ENCODE measurements at places on chromosomes 4 and X. TPM values are rescaled to one million over a fixed set of nuclear protein-coding genes. Genes with fewer than 3 reads are reported as not detected.
A peak's percentile ranks its signal among the peaks of the same experiment; 100 is the strongest.

DNA sequence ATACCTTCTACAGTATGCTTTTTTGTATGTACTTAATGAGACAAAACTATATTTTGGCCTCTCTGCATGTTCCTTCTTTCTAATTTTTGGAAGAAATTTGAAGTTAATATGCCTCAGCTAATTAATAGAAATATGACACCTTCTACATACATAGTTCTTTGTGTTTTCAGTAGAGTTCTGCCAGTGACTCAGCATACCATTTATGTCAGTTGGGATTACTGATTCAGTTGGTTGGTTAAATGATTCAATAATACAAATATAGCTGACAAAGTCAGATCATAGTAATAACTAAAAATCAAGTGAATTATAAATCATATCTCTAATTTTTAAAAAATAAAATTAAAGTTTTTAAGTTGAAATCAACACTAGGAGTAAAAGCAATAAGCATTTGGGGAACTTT, 16.8 kb downstream of the BTC start:
- peak; percentile 50 for DNase-seq

DNA sequence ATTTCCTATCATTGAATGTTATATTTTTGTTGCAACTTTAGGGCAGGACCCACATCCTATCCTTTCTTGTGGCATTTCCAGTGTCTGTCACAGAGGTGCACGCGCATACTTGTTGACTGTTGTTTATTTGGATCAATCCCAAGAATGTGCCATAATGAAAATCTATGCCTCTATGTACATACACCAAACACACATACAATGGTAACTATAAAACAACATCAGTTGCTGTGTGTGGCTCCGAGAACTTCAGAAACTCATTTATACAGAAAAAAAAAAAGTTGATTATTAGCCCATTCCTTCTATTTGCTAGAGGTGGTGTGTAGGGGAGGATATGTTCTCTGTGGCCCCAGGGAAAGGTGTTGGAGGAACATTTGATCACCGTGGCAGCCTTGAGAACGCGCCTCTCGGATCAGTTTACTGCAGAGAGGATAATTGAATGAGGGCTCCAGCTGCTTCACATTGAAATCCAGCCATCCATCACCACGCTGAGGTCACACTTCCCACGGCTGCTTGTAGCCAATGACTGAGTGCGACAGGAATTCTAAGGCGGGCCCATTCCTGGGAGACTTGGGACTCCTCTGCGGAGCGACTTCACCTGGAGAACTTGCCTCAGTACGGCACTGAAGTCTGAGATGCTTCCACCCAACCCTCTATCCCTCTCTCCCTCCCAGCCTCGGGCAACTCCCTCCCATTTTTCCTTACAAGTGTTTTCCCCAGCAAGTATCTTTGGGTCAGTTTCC, 19.5 kb downstream of the SMPX start:
- DNase-seq = peak; percentile 38

DNA sequence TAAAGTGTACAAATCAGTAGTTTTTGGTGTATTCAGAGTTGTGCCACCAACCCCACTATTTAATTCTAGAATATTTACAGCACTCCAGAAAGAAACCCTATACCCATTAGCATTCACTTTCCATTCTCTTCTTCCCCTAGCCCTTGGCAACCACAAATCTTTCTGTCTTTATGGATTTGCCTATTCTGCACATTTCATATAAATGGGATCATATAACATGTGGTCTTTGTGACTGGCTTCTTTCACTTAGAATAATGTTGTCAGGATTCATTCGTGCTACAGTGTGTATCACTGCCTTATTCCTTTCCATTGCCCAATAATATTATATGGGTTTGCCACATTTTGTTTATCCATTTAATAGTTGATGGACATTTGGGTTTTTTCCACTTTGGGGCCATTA, 32.2 kb downstream of the SGMS2 start:
- peak; percentile 35 for DNase-seq

DNA sequence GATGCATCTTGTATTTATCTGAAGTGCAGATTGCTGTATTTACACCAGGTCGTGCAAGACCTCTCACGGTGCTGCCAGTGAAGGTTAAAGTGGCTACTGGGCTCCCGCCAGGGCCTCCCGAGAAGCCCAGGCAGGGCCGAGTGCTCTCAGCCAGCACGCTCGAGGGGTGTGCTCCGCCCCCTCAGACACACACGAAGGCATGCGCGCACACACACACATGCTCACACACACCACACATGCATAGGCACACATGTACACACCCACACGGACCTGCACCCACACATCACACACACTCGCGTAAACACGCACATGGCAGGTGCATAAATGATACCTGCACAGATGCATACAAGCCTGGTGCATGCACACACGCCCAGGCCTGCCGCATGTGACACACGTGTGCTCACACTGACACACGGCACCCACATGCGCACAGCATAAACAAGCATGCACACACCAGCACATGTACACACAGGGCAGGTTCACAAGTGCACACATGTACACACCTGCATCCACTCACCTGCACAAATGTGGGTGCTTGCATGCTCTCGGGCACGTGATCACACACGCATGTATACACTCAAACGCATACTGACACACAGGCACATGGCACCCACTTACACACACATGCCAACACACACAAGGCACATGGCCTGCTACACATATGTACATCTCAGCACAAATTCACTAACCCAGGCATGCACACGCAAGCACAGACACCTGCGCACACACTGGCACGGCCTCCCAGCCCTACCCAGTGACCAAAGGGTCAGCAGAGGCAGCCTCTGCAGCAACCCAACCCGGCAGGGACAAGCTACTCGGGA, 71.6 kb downstream of the FAM53A start:
- DNase-seq = no peak

DNA sequence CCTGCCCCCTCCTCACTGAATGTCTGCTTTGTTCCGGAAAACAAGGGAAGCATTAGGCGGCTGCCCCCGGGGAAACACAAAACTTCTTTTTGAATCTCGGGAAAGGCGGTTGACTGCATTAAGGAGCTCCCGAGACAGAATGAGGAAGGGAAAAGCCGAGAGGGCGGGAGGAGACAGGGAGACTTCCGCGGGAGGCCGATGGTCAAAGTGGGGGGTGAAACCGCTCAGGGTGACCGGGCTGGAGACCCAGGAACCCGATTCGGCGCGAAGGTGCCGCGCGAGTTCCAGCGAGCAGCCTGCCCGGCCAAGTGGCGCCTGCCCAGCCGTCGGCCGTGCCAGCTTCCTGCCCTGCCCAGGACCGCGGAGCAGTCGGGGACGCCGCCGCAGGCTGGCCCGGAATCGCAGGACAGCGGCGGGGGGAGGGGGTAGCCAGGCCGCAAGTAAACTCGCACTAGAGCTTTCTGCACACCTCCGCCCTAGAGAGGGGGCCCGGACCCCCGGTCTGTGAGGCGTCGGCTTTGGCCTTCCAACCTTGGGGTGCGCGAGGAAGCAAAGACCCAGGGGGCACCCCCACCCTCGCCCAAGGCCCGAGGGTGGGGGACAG, 55.1 kb upstream of the BCOR start:
- peak; percentile 44 for DNase-seq

DNA sequence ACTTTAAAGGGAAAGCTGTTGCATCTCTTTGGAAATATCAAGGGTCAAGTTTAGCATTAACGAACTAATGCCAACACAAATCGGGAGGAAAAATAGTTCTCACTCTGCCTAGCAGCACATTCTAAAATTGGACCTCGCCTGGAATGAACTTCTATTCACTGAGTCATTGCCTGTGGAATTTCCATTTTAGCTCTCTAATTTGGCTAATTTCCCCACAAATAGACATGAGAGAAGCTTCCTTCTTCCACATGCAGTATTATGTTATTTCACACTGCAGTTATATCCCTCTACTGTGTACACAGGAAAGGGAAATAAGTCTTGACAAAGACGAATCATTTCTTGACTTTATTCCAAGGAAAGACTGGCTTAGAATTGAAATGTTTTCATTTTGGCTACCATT, 9.3 kb downstream of the ZXDA start:
- DNase-seq = peak; percentile 70

DNA sequence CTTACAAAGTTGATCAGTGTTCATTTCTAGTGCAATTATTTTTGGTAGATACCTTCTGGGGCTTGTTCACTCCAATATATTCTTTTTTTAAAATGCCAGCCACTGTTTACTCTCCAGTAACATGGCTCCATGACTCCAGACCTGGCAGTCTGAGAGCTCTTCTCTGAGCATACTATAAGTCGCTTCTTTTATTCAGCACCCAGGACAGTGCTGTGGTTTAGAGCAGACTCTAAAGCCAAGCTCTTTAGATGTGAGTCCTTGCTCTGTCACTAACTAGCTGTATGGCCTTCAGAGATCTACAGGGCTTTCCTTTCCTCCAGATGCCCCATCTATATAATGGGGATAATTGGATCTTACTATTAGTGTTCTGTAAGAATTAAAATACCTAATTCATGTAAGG, 200.2 kb upstream of the FAM241A start:
- DNase-seq = peak; percentile 31

TGIF2LX gene
- total RNA-seq = not detected

ZNF185 gene
- 0.38 TPM for total RNA-seq
